ENCODE measurements at places on chromosomes 13 and 19. TPM values are rescaled to one million over a fixed set of nuclear protein-coding genes. Genes with fewer than 3 reads are reported as not detected.
A peak's percentile ranks its signal among the peaks of the same experiment; 100 is the strongest.

MAP2K2 gene
- total RNA-seq: 114 TPM

DNA sequence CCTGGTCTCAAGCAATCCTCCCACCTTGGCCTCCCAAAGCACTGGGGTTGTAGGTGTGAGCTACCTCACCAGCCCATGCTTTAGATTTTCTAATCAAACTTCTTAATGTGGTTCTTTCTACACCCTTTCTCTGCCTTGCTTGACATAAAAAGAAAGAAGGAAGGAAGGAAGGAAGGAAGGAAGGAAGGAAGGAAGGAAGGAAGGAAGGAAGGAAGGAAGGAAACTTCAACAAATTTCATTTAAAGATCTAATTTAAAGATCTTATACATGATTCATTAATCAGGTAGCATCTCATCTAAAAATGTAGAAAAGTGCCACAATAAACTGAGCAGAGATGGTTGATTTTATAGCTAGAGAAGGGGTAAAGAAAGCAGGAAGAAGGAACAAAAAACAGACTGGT, 215.0 kb downstream of the DIAPH3 start:
- no peak for ATAC-seq

GRCh38 chr13:95356916-95357315, 55.7 kb upstream of the ABCC4 start:
- no peak for ATAC-seq

DNA sequence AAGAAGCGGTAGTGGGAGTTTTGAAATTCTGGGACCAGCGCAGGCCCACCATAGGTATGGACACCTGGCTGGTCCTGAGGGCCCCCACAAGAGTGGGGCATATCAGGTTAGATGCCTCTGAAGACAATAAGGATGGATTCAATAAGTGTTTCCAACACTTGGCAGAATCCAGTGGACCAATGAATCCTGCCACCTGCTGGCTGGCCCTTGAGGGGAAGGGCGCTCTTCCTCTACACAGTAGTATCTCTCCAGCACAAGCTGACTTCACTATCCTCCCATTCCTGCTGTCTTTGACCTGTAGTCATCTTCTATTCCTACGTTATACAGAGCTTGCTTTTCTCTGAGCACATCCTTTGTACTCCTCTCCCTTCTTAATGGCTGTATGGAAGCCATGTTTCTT, 199.7 kb upstream of the TSHZ3 start:
- no peak for ATAC-seq

GRCh38 chr13:112969692-112970338, 801 bp downstream of the MCF2L start:
- ATAC-seq: no peak

SLITRK6 gene
- 4.0 TPM for total RNA-seq

ZSCAN4 gene
- not detected for total RNA-seq

DNA sequence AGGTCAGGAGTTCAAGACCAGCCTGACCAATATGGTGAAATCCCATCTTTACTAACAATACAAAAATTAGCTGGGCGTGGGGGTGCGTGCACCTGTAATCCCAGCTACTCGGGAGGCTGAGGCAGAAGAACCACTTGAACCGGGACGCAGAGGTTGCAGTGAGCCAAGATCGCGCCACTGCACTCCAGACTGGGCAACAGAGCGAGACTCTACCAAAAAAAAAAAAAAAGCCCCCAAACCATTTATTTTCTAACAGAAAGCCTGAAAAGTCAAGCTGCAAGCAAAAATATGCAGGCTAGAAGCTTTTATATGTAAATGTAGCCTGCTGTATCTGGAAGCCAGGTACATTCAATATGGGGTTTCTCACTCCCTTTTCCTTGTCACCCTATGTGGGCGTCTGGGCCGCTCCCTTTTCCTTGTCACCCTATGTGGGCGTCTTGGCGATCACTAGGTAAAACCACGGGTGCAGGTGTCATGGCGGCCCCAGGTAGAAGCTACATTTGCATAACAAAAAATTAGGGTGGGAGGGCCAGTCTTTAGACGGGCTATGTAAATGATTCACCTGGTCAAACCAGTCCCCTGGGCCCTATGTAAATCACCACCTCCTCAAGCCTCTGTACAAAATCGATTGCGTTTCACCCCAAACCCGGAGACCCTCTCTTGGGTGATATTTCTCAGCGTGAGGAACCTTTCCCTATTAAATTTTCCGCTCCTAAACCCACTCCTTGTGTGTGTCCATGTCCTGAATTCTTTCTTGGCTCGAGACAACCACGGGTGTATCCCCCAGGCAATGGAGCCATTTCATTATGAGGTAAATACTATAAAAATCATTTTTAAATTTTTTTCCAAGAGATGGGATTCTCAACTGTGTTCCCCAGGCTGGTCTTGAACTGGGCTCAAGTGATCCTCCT, 2.1 kb downstream of the TRIM13 start:
- ATAC-seq: no peak

GRCh38 chr13:44629465-44630183, 53.5 kb upstream of the TSC22D1 start:
- no peak for ATAC-seq

DNA sequence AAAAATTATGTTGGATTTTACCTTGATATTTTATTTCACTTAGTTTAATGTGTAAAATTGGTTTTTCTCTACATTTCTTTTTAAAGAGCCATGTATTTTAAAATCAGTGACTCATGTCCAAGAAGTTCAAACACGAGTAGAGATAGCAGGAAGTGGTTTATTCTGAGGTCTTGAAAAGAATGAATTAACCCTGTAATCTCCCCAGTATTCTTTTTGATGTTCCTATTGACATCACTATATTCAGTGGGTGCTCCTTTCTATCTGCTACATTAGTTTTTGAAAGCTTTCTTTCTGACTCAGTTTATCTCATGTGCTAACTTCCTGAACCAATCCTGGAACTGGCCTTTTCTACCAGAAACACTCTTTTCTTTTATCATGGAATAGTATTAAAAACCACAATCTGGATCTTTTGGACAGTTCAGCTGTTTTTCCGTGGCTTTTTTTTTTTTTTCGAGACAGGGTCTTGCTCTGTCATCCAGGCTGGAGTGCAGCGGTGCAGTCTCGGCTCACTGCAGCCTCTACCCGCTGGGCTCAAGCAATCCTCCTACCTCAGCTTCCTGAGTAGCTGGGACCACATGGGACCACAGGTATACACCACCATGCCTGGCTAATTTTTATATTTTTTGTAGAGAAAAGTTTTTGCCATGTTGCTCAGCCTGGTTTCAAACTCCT, 114.9 kb downstream of the PCCA start:
- no peak for ATAC-seq

DNA sequence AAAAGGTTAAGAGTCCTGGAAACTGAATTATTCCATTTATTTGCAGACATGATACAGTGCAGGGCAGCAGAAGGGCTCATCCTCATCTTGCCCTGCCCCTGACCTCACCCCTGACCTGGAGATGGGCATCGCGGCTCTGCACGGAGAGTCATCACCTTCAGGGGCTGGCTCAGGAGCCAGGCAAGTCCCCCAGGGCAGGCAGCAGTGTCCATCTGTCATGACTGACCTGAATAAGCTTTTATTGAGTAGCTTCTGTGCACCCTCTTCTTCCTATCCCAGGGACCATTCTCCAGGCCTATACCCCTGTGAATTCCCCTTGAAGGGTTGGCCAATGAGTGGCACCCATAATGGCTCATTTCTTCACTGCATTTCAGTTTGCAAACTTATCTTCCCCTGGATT, 484.2 kb downstream of the ZNF536 start:
- no peak for ATAC-seq

CEBPA gene
- 18.3 TPM for total RNA-seq

- ATAC-seq: no peak
These were observed 20.1 kb upstream of the TFDP1 start for GRCh38 chr13:113564331-113565023.

DNA sequence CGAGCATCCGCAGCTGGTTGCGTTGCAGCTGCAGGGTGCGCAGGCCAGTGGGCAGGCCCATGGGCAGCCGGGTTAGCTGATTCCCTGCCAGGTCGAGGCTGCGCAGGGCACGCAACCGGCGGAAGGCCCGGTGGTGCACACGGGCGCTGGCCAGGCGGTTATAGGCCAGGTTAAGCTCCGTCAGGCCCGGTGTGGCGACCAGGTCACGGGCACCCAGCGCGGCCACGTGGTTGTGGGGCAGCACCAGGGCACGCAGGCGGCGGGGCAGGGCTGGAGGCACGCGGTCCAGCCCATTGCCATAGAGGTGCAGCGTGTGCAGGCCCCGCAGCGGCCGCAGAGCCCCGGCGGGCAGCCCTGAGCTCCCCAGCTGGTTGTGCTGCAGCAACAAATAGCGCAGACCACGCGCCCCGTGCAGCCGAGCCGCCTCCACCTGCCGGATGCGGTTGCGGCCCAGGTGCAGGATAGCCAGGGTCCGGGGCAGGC, 5.3 kb downstream of the PODNL1 start:
- ATAC-seq: no peak

DNA sequence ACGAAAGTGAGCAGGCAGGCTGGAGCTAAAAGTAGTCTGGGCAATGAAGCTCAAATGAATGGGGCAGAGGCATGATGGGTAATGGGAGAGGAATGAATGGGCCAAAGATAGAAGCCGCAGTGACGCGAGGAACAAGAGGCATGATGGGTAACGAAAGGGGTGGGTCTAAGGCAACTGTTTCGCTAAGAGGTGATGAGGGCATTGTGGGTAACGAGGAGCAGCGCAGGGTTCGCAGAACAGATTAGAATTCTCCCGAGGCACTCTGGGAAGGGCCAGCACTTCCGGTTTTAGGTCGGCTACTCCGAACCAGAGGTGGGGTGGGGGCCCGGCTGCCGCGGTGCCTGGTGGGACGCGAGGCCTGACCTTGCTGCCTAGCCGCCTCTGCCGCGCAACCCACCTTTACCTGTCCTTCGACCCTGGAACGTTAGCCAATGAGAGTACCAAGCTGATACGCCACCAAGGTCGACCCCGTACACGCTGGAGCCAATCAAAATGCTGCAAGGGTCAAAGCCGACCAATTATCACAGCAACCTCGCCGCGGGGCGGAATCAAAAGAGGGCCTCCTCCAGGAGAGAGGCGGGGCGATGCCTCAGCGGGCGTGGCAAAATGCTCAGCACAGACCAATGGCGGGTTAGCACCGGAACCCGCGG, 563 bp upstream of the TOMM40 start:
- ATAC-seq: peak; percentile 91

DNA sequence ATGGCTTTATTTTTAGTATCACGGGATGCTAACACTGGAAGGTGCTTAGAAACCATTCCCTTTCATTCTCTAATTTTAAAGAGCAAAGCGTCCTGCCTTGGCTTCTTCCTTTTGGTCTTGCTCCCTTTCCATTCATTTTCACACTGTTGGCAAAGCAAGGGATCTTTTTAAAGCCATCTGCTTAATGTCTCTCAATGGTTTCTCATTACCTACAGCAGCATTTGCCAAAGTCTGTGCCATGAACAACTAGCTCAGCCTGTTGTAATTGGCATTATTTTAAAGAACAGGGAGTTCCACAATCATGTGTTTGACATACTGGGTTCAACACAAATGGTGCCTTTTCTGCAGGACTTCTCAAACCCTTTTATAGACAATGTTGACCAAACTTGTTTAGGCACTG, 444.3 kb downstream of the GPC6 start:
- no peak for ATAC-seq

DNA sequence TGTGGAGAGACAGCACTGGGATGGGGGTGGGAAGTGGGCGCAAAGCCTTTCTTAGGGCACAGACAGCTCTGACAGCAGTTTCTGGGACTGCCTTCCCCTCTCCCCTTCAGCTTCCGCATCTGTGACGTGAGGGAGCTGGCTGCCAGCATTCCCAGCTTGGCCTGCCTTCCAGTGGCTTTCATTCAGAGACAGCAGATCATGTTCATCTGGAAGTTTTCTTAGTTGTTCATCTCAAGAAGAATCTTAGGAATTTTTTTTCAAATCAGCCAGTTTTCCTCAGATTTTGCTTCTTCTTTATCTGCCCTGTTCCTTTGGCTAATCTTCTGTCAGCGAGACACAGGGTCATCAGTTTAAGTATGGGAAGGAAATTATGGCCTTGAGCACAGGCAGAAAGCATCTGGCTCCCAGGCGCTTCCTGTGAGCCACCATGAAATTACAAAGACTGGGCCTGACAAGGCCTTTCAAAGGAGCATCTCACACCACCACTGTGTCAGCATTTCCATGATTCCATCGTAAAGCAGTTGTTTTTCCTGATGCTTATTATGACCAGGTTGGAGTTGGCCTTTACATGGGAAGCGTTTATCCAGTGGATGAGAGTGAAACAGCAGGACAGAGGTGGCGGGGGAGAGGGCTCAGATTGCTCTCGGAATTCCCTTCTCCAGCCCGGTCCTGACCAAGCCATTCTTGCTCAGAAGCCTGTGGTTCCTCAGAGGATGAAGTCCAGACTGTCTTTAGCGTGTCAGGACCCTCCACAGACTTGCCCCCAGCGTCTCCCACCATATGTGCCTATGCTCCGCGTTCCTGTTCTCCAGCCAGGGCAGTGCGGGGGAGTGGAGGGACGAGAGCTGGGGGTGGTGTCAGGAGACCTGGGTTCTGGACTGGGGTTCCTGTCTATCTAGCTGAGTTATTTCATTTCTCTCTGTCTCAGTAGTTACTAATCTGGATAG, 43.6 kb downstream of the ARHGAP35 start:
- no peak for ATAC-seq

SUCLA2 gene
- total RNA-seq: 31.8 TPM

KASH5 gene
- total RNA-seq: not detected

GRCh38 chr13:73934771-73935170, 199.4 kb downstream of the KLF12 start:
- no peak for ATAC-seq

EID2B gene
- 0.20 TPM for total RNA-seq

PSG5 gene
- total RNA-seq: not detected

SYDE1 gene
- 2.4 TPM for total RNA-seq

CACNG7 gene
- not detected for total RNA-seq

- ATAC-seq: no peak
These were observed 274.4 kb upstream of the GPC6 start for GRCh38 chr13:92952161-92952560.

- ATAC-seq: no peak
These were observed 74.1 kb downstream of the ABCC4 start for GRCh38 chr13:95226932-95227695.
